ENCODE measurements at places on chromosomes 12 and 14. TPM values are rescaled to one million over a fixed set of nuclear protein-coding genes. Genes with fewer than 3 reads are reported as not detected.

DNA sequence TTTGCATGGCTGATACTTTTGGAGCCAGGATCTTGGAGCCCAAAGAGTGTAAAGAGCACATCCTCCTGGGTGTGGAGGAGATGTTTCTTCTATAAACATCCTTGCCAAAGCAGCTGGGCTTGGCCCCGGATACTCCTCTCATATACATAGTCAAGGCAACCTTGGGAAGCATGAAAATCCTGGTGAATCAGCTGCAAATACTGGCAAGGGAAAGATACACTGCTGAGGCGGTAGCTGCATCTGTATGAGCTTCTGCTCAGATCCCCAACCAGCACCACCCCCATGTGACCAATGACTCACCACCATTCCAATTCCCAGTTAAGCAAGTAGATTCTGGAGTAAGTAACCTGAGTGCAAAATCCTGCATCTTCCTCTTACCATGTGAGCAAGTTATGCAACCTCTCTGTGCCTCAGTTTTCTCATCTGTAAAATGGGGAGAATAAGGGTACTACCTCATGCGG, 567.4 kb downstream of the MED13L start:
- peak; percentile 91 for DNase-seq

GRCh38 chr14:79466938-79467527, 744.3 kb downstream of the DIO2 start:
- no peak for DNase-seq

Gene LYZ
- not detected for total RNA-seq

GRCh38 chr12:9736936-9737705, 4.2 kb upstream of the CLECL1 start:
- DNase-seq, result no peak

GRCh38 chr12:44235674-44236073, 399.8 kb downstream of the TMEM117 start:
- DNase-seq, result no peak

- DNase-seq, result peak; percentile 42
Measured at GRCh38 chr12:66398931-66399910, 96.9 kb downstream of the HELB start.

GRCh38 chr12:115404761-115405470, 720.9 kb upstream of the TBX3 start:
- peak; percentile 97 for DNase-seq

GRCh38 chr12:31118347-31119191, 44.9 kb downstream of the DDX11 start:
- DNase-seq, result no peak

Gene CEP170B
- 18.2 TPM for total RNA-seq

DNA sequence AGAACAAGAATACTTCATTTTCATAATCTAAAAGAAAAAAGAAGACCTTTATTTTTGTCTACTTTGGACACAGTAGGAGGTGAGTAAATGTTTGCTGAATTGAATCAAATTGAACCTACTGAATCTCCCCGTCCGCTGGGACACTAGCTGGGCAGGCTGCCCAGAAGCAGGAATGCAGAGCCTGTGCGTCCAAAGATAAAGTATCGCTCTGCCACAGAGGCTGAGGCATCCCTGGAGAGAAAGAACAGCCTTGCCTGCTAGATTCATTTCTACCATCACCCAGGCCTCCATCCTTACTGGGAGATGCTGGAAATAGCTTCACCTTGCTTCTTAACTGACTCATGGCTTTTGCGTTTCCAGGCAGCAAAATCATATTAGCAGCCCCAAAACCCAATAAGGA, 64.1 kb upstream of the TSPAN11 start:
- DNase-seq, result peak; percentile 81

DNA sequence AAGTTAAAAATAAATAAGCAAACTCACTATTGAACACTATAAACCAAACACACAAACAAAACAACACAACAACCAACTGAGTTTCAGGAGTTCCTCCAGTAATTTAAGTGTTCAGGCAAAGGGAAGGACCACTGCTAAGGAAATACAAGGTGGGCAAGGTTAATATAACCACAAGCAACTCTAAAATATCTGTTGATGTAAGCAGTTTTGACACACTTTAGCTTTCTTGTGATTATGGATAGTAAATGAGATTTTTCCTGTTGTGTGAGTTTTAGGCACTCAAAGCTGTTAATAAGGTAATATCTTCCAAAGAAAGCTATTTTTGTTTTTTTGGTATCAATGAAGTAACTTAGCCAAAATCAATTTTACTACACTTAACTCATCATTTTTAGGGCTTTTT, 839.1 kb upstream of the FOXG1 start:
- no peak for DNase-seq

Gene SSTR1
- 0.63 TPM for total RNA-seq

Gene SRRM4
- total RNA-seq, result not detected
